Urinary bladder (tissue), 4 donors: ENCODE measurements at places on chromosomes 13 and 19. TPM values are rescaled to one million over a fixed set of nuclear protein-coding genes. Genes with fewer than 3 reads are reported as not detected.

Gene AMH
- not detected for total RNA-seq

DNA sequence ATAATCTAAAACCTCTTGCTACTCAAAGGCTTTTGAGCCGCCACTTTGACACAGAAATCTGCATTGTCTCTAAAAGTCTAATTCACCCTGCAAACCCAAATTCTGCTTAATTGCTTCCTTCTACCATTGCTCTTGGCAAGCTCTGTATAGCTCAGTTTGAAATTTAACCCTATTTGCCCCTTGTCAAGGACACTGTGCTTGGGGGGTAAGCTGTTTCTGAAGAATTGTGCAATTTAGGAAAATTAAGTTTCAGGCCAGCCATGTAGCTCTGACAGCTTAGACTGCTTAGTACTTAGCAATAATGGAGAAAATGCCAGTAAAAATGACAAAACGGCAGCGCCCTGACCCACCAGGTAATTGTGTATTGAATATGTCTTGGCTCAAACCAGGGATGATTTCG, 282.2 kb downstream of the OLFM4 start:
- DNase-seq = no peak

- no peak for DNase-seq
Measured at GRCh38 chr13:78712831-78713230, 53.9 kb upstream of the OBI1 start.

Gene BCAM
- total RNA-seq = 35.3 TPM

Gene CLEC17A
- 0.21 TPM for total RNA-seq

DNA sequence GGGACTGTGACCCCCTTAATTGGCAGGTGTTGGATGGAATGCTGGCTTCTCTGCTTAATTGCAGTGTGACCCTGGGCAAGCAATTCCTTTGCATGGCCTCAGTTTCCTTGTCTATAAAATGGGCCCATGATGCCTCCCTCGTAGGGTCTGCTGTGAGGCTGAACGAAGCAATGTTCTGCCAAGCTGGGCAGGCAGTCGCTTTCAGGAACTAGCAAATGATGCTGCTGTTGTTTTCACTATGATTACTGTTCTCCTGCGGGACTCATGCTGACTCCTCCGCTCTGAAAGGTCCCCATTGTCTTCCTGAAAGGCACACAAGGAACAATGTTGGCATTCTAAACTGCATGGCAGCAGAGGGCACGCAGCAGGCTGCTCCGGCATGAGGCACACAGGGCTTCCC, 6.8 kb downstream of the BICRA start:
- no peak for DNase-seq

DNA sequence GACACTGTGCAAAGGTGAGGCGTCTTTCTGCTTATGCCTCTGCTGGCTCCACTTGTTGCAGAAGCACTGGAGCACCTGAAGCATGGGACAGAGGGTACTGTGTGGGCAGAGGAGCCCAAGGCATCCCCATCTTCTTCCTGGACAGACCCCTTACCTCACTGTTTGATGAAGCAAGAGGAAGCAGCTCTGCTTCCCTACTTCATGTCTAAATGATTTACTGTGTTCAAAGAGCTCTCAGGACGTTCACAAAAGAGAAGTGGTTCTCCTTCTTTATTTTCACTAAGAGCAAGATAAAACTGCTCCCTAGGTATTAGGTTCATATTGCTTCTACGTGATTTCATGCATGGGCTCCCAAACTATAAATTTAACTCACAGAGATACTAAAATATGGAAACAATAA, 1635.4 kb upstream of the SLC10A2 start:
- DNase-seq = no peak

DNA sequence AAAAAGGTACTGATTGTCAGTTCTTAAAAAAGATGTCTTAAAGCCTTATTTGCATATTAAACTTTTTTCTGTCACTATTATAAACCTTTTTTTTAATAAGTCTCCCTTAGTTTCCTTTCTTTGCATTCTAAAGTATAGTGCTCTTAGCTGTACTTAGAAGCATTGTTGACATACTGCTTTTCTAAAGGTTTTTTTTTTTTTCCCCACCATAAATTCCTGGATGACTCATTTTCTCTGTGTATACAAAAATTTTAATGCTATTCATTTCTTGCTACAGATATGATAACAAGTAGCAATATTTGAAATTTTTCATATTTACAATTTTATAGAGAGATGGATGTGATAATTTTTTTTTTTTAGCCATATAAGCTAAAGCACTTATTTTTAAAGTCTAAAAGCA, 43.5 kb downstream of the METTL21C start:
- no peak for DNase-seq

Gene IL4I1
- total RNA-seq = 0.58 TPM
